IMR-90 (cell line): ENCODE measurements at places on chromosomes 6 and 20. TPM values are rescaled to one million over a fixed set of nuclear protein-coding genes. Genes with fewer than 3 reads are reported as not detected.
A peak's percentile ranks its signal among the peaks of the same experiment; 100 is the strongest.

The LHFPL5 gene
- polyA plus RNA-seq: not detected in 2 replicates

The SLC13A3 gene
- polyA plus RNA-seq: 3.9 and 4.2 TPM in 2 replicates

The SLC17A2 gene
- polyA plus RNA-seq: not detected in 2 replicates

The MATN4 gene
- 0.12 and 0.13 TPM in 2 replicates for polyA plus RNA-seq

DNA sequence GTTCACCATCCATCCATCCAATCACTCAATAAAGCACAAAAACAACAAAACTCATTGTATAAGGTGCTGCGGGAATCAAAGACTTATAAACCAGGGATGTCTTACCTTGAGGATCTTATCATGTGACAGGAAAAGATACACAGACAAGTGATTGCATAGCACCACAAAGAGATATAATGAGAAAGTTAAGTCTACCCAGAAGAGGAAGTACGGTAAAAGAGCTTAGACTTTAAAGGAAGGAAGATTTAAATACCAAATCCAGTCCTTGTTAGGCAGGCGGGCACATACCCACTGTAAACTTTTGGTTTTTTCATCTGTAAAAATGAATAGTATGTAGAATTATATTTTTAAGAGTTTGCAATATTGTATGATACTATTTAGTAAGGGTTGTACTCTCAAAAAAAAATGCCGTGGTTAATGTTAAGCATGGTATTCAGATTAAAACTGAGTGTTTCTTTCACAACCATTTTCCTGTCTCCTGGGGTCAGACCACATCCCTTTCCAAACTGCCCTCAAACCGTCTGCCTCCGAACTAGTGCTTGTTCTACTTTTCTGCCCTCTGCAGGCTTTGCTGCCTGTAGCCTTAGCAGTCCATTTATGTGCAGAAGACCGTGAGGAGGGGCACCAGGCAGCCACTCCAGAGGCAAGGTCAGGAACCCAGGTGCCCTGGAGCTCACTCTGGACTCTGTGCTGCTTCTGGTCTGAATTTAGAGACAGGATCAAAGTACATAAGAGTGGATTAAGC, 179.5 kb upstream of the SYNDIG1 start:
- DNase-seq: no peak

GRCh38 chr6:110421749-110422443, 6.5 kb upstream of the DDO start:
- no peak for DNase-seq

The LY6G6F gene
- polyA plus RNA-seq: not detected in 2 replicates

- no peak for DNase-seq
Observed at GRCh38 chr6:53691252-53691651, 25.7 kb upstream of the KLHL31 start.

- DNase-seq: peak; percentile 71
Observed at GRCh38 chr6:14165091-14165490, 47.5 kb downstream of the CD83 start.

The PIGU gene
- polyA plus RNA-seq: 31.1 and 32.4 TPM in 2 replicates

The IL17F gene
- not detected in 2 replicates for polyA plus RNA-seq

GRCh38 chr20:50041246-50041873, 58.6 kb downstream of the SNAI1 start:
- DNase-seq: no peak

DNA sequence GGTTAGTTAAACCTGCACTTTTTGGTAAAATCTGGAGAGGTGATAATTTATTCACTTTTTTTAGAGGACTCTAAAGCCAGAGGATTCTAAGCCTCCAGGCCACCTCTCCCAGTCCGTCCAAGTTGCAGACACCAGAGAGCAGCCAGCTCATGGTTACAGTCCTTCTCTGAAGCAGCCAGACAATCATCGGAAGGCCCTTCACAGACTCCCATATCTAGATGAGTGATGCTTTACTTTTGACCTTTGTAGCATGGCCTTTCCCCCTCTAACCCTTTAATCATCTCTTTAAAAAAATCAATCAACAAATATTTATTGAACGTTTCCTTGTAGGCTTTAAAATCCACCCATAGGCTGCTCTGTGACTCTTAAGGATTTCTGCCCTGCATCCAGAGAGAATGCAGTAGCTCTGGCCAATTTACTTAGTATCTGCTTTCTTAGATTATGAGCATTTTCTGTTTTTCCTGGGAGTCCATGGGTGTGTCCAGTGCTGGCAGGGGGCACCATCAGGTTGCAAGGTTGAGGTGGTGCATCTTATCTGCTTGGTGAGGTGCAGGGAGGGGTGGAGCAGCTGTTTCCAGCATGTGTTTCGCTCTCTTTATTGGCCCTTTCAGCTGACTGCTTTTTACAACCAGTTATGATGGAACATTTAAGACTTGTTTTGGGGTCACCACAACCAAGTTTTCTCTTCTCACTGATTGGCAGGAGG, 58.6 kb downstream of the JARID2 start:
- no peak for DNase-seq

GRCh38 chr20:51139891-51140290, 117.0 kb upstream of the KCNG1 start:
- no peak for DNase-seq

The VNN1 gene
- 0.04 and 0.07 TPM in 2 replicates for polyA plus RNA-seq

GRCh38 chr6:71392276-71392675, 103.7 kb downstream of the OGFRL1 start:
- DNase-seq: peak; percentile 83

- DNase-seq: no peak
Observed at GRCh38 chr6:165575158-165575549, 87.9 kb downstream of the PDE10A start.

DNA sequence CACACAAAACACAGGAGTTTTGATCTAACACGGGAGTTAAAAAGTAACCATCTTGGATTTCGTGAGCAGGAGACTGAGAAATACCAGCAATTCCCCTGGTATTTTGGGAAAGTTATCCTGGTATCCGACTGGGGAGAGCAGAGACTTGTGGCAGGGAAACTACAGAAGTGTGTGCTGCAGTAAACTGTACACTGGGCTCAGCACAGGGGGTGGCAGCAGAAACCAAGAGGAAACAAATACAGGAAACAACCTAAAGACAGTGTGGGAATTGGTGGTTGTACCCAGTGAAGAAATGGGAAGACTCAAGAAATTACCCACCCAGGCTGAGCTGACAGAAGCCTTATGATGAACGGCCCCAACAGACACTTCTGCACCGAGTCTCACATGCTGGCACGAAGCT, 109.8 kb downstream of the CHD6 start:
- DNase-seq: no peak

The FAM83B gene
- 0.02 TPM in 1 of 2 replicates, not detected in the other for polyA plus RNA-seq

The ID4 gene
- polyA plus RNA-seq: 3.6 and 7.3 TPM in 2 replicates

The ZFP64 gene
- 15.1 and 17.1 TPM in 2 replicates for polyA plus RNA-seq

DNA sequence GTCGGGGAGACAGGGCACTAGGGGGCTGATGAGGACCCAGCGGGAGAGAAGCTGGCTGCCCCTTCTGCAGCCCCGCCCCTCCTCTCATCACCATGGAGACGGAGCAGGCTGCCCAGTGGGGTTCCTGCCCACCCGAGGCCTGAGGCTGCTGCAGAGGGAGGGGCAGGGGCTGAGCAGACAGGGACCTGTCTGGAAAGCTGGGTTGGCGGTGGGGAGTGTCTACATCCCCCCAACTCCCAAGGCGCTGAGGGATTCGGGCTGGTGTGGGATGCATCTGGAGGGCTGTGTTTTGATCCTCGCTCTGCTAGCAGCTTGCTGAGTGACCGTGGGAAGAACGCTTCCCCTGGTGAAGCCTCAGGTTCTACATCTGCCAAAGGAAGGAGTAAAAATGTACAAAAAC, 1.2 kb upstream of the BPI start:
- no peak for DNase-seq

The DDO gene
- polyA plus RNA-seq: 0.13 and 0.15 TPM in 2 replicates
